ENCODE measurements at places on chromosomes 16 and 17.

DNA sequence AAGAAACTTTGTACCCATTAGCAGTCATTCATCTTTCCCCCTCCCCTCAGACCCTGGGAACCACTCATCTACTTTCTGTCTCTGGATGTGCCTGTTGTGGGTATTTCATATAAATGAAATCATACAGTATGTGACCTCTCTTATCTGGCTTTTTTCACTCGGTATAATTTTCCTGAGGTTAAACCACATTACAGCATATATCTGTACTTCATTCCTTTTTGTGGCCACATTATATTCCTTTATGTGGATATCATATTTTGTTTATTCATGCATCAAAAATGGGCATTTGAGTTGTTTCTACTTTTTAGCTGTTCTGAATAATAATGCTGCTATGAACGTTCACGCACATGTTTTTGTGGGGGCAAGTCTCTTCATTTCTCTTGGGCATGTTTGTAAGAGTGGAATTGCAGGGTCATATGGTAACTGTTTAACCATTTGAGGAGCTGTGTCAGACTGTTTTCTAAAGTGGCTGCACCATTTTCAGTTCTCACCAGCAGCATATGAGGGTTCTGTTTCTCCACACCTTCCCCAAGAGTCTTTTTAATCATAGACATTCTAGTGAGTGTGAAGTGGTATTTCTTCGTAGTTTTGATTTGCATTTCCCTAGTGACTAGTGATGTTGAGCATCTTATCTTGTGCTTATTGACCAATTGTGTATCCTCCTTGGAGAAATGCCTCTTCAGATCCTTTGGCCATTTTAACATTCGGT, 3.8 kb downstream of the SNX29 start:
- no peak for DNase-seq

DNA sequence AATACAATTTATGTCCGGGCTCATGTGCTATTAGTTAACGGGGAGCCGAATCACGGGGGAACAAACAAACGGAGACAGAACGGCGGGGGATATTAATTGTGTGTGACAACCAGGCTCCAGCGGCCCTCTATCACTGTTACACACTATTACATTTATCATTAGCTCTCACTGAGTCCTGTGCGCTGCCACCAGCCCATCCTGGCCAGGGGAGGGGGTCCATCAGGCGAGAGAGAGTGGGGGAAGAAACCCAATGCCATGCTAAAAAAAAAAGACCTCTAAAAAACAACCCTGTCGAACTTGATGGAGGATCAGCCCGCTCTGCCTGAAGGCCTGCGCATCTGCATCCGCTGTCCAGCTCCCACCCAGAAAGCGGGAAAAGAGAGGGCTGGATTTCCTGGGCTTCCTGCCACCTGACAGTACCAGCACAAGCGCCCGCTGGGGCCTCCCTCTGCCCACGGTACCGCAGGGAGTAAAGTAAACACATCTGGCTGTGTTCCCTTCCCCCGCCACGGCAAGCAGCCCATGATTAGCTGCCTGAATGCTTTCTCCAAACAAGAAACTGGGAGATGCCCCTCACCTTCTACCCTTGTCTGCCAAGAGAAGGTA, 41.7 kb downstream of the PIPOX start:
- no peak for DNase-seq

GRCh38 chr17:67136191-67137025, 92.1 kb downstream of the CACNG1 start:
- no peak for DNase-seq

GRCh38 chr16:546909-547770, 13.1 kb upstream of the PRR35 start:
- DNase-seq: no peak

Measured in stimulated activated CD4-positive, alpha-beta T cell treated with anti-CD3 and anti-CD28 coated beads, Interleukin-12 subunit alpha, Interleukin-12 subunit beta, amount 100 ng/mL, for 24 hours (primary cell).